HEK293T (cell line): ENCODE measurements at places on chromosomes 2 and 18.

- no peak for DNase-seq
Observed at GRCh38 chr2:38605298-38605830, 2.6 kb upstream of the HNRNPLL start.

DNA sequence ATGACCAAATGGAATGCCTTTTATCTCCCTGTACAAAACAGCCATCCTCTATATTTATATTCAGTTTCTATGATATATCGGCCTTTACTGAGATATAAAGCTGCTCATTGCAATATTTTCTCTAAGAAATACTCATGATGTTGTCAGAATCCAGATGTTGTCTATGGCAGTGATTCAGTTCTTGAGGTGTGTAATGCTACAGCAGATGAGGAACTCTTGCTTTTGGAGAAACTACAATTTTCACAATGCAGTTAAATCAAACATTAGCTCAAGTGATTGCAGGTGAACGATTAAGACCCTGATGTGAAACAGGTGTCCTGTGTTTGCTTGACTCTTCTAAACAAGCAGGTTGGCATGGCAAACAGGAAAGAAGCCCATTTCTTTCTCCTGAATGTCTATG lies 256.2 kb upstream of the CDH20 start:
- DNase-seq: no peak

- DNase-seq: no peak
Observed at GRCh38 chr2:109348671-109349502, 219.9 kb downstream of the SH3RF3 start.

GRCh38 chr2:36277146-36277808 lies 78.3 kb upstream of the CRIM1 start:
- DNase-seq: no peak

GRCh38 chr2:112216167-112216566 lies 38.7 kb downstream of the ZC3H8 start:
- DNase-seq: no peak

DNA sequence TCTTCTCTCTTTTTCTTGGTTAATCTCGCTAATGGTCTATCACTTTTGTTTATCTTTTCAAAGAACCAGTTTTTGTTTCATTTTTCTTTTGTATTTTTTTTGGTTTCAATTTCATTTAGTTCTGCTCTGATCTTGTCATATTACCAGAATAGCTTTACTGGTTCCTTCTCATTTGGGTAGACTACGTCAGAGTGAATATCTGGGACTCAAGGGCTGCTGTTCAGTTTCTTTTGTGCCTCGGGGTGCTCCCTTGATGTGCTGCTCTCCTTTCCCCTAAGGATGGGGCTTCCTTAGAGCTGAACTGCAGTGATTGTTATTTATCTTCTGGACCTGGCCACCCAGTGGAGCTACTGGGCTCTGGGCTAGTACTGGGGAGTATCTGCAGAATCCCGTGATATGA lies 29.4 kb upstream of the IL1RN start:
- no peak for DNase-seq

- DNase-seq: no peak
Observed at GRCh38 chr2:75021672-75022071, 63.2 kb downstream of the POLE4 start.

- DNase-seq: no peak
Observed at GRCh38 chr2:29420999-29421782, 306.0 kb downstream of the CLIP4 start.

GRCh38 chr2:211387734-211388133 lies 831.3 kb downstream of the CPS1 start:
- no peak for DNase-seq

DNA sequence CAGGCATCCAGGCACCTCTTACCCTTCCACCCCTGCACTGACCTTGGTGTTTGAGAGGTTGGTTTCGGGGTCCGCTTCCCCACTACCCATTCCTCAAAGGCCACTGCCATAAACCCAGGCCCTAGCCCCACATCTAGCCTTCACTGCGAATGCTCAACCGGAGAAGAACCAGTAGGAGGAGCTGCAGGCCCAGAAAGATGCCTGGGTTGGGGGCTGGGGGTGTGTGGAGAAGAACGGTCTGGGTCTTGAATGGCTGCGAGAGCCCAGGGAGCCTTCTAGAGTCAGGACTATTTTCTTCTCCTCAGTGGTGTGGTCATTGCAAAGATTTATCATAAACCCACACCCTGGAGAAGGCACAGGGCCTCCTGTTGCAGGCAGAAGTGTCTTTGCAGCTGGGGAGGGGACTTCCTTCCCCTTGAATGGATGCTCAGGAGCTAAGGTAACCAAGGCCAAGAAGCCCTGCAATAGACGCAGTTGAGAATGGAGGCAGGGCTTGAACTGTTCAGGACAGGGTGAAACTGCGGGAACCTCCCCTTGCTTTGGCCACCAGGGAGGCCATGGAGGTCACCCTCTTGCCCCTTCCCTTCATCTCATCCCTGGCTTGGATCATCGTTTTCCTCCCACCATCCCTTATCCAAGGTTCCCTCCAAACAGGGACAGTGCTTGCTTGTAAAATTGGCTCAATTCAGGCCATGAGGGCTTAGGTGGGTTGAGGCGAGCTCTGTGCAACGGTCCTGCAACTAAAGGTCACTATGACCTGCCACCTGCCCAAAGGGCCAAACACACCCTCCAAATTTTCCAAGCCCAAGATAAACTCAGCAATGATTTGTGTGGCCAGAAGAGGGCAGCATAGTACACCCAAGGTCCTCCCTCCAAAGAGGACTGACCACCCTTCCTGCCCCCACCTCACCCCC lies 20.9 kb downstream of the THNSL2 start:
- peak; percentile 71 for DNase-seq

DNA sequence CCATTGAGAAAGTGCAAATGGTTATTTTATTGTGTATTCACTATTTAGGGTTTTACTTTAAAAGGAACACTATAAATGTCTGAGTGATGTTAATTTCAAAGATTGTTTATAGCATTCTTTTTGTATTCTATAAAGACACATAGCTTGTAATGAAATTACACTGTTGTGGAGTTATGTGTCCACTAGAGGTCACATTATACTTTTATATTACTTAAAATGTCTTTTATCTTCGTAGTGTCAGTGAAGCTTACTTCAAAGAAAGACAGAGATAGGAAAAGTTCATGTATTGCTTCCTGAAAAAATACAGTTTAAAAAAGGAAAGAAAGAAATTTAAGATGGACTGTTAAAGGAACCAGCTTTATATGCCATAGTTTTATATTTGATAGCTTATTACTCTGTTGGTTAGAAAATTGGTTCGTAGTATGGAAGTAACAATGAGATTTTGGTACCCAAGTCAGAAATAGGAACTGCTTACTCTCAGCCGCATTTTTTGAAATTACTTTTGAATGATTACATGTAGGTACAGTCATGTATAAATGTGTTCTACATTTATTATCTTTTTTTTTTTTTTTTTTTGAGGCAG lies 20.5 kb downstream of the APLF start:
- no peak for DNase-seq

GRCh38 chr18:58135701-58136331 lies 91.8 kb downstream of the NEDD4L start:
- peak; percentile 64 for DNase-seq

DNA sequence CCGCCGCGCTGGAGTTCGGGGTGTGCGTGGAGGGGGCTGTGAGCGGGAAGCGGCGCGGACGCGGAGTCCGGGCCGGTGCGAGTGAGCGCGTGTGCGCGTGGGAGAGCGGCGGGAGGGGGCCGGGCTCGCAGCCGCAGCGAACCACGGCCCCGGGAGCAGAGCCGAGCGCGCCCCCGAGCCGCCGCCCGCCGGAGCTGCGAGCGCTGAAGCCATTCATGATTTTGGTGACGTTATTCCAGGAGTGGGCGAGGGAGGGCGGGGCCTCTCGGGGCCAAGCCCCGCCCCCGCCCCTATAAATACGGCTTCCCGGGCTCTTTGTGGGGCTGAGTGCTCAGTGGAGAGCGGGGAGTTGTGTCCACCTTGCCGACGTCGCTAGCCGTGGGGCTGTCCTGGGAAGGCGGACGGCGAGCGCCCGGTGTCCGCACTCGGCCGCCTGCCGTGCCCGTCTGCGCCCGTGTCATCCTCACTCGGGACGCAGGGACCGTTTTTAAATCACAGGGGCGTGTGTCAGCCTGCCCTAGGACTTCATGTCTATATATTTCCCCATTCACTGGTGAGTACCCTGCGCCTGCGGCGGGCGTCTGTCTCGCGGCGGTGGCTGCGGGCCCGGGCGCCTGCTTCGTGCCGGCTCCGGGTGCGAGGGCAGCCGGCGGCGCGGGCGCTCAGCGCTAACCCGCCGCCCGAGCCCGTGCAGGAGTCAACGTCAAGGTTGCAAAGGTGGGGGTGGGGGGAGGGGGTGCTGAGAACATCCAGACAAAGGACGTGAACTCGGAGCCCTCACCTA lies at the start of gene LBH:
Gene LBH, plus strand, starts transcription at position 323 of the 784 bp plus-strand sequence. Its CDS starts 205 bp downstream, at position 528.
- DNase-seq: peak; percentile 88

GRCh38 chr2:200338692-200339091 lies 32.2 kb downstream of the SPATS2L start:
- no peak for DNase-seq

DNA sequence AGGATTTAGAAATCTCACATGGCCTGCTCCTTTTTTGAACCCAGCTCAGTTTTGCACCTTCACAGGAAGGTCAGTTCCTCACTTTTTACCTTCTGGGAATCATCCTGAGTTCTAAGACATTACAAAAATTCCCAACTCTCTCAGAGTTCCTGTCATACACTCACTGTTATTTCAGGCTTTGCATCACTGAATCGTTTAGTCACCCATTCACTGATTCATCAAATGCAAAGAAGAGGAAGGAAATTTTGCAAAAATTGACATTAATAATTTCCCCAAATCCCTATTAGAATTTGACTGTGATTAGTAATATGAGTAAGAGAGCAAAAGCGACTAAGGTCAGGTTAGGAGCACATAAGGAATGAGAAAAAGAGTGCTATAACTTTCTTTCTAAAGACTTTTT lies 197.5 kb downstream of the PDE1A start:
- no peak for DNase-seq

GRCh38 chr2:66134138-66134701 lies 300.7 kb upstream of the MEIS1 start:
- DNase-seq: no peak

GRCh38 chr2:110910423-110910822 lies 178.1 kb downstream of the ACOXL start:
- DNase-seq: no peak

- DNase-seq: no peak
Observed at GRCh38 chr2:32617599-32618189, 10.2 kb upstream of the TTC27 start.

- DNase-seq: no peak
Observed at GRCh38 chr2:53493210-53493609, 274.4 kb upstream of the CHAC2 start.

DNA sequence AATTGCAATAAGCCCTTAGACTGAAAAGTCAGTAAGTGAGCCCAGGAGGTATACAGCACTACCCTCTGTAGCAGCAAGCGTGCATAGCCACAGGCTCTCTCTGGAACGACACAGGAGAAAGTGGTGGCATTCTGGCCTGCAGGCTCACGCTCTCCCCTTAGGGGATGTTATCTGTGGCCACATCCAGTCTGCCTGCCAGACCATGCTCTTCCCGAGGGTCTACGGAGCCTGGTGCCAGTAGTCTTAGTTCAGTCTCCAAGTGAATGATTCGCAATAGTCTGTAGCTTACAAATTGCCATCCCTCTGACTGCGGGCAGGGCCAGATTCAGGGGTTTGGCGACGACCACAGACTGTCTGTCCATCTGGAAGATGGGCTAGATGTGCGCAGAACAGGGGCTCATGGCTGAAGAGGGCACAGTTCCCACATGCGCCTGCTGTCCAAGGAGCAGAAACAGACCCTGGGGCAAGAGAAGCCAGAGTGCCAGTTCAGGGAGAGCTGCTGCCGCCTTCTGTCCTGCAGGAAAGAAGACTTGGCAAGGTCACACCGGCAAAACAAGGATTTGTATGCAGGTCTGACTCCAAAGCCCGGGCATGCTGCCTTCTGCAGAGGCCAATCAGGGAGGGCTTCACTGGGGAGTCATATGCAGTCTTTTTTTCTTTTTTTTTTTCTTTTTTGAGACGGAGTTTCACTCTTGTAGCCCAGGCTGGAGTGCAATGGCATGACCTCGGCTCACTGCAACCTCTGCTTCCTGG lies 3.5 kb upstream of the KLF11 start:
- no peak for DNase-seq

DNA sequence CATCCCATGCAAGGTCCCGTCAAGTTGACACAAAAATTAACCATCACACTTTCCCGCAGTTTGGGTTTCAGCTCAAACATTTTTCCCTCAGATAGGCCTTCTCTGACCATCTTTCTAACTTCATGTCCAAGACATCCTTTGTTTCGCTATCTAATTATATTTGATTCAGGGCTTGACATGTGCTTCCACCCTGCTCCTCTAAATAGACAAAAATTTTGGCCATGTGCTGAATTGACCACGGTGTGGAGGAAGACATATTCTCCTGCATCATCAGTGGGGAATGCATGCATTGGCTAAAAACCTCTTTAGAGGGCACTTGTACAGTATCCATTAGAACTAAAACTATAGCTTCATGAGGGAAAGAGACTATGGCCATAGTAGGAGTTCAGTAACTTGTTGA lies 81.2 kb downstream of the PLCL1 start:
- DNase-seq: no peak

- DNase-seq: no peak
Observed at GRCh38 chr2:94982675-94983074, 42.8 kb upstream of the MAL start.

- DNase-seq: no peak
Observed at GRCh38 chr2:105593221-105593967, 151.3 kb upstream of the NCK2 start.

DNA sequence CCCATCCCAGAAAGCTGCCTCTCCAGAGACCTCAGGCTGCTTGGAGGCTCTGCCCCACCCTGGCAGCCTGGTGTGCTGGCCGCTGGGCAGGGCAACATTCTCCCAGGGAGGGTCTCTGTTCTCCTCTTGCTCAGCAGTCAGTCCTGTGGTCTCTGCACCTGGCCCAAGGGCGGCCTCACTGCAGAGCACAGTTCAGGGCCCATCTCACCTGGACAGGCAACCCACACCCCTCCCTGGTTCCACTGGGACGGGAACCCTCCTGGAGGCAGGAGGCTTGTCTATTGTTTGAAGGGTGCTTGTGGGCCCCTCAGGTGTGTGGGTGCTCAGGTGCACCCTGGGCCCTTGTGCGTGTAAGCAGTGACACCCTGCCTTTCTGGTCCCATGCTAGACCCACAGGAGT lies 67.2 kb upstream of the OTOS start:
- DNase-seq: no peak
